ENCODE measurements at places on chromosomes 16 and 17.

DNA sequence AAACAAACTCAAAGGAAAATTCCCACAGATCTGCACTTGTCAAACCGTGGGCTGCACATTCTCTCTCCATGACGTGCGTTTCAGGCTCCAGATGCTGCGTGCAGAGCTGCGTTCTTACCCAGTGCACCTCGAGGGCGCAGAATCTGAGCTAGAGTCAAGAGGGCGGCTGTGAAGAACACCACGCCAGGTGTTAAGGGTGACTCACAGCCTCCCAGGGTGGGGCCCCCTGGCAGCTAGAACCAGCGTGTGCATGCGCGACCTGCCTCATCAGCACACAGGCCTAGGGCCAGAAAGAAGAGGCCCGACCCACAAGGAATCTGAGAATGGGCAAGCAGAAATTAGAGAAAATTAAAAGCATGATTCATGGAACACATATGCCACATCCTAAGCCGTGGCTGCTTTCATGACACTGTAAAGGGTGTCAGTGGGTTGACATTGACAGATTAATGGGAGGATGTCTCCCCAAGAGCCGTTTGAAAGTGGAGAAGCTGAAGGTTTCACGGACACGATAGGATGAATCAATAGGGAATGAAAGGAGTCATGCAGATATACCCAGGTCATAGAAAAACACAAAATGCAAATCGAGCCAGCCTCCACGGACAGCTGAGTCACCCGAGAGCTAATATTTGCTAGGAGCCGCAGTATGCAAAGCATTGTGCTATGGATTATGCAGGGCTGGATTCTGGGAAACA lies 29.0 kb downstream of the MARCHF10 start:
- DNase-seq = no peak

DNA sequence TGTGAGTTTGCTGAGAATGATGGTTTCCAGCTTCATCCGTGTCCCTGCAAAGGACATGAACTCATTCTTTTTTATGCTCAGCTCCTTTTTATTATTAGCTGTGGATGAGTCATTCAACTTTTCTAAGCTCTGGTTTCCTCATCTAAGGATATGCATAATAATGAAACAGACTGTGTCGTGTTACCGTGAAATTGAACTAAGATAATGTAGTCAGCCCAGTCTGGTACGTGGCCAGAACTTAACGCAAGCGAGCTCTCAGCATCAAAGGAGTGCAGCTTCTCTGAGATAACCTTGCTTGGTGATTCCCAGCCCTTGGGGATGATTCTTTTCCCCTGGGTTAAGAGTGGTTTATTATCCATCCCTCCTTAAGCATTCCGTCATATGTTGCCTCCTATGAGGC lies 454.3 kb upstream of the EEF2KMT start:
- DNase-seq = no peak

GRCh38 chr17:34542700-34543336 lies 36.6 kb upstream of the TMEM132E start:
- peak; percentile 36 for DNase-seq

DNA sequence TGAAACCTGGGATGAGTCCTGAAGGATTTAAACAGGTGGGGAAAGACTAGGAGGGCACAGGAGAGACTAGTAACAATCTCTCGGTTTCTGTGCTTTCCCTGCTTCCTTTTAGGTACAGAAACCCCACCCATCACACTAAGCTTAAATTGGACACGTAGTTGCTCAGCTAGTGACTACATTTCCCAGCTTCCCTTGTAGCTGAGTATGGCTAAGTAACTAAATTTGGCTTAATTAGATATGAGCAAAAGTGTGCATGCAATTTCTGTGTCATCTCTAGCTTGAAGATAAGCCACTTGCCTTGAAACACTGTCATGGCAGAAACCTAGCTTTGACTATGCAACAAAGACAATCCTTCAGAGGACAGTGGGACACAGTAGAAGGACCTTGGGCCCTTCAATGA lies 36.5 kb downstream of the CACNG1 start:
- no peak for DNase-seq

- DNase-seq = no peak
These were observed 66.4 kb downstream of the OR1D5 start for GRCh38 chr17:2996810-2997670.

All from stimulated activated naive CD4-positive, alpha-beta T cell (primary cell).